Activated CD8-positive, alpha-beta T cell treated with anti-CD3 and anti-CD28 coated beads for 36 hours (primary cell): ENCODE measurements at places on chromosomes 1 and 21. TPM values are rescaled to one million over a fixed set of nuclear protein-coding genes. Genes with fewer than 3 reads are reported as not detected.
A peak's percentile ranks its signal among the peaks of the same experiment; 100 is the strongest.

DNA sequence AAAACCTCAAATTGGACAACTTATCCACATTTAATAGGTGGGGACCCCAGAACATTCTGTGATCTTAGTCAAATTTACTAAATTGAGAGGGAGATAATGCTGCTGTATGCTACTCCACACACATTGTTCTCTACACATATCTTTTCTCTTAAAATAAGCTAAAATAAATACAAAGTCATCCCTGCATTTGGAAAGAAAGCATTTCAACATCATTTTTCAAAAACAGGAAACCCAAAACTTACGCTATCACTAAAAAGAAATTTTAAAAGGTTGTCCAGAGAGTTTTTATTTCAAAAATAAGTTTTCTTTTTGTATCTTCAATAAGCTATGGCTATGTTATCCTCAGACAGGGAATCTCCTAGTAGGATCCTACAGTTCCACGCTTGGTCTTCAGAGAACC is 19.5 kb upstream of the OR6N2 start:
- no peaks in the 10 kb centered on the region for H3K4me1 ChIP-seq
- no peak overlapping the region for H3K27ac ChIP-seq
- H3K27me3 ChIP-seq, result peaks cover 18% of the 10 kb centered on the region
- no peak for DNase-seq
- H3K4me3 ChIP-seq, result no peak overlapping the region

- no peak for DNase-seq
- no peak overlapping the region for H3K4me3 ChIP-seq
- peaks cover 54% of the 10 kb centered on the region for H3K4me1 ChIP-seq
- peaks cover 38% of the 10 kb centered on the region for H3K36me3 ChIP-seq
- no peak overlapping the region for H3K27ac ChIP-seq
Measured at GRCh38 chr1:12340544-12340930, 110.7 kb downstream of the VPS13D start.

GRCh38 chr1:74012583-74012982 is 185.4 kb downstream of the LRRIQ3 start:
- peaks cover 2% of the 10 kb centered on the region for H3K27me3 ChIP-seq
- H3K4me3 ChIP-seq, result no peak overlapping the region
- H3K36me3 ChIP-seq, result no peaks in the 10 kb centered on the region
- H3K4me1 ChIP-seq, result peaks cover 5% of the 10 kb centered on the region
- no peak for DNase-seq
- no peak overlapping the region for H3K27ac ChIP-seq

GRCh38 chr1:117284399-117285215 is 73.9 kb upstream of the VTCN1 start:
- no peaks in the 10 kb centered on the region for H3K4me1 ChIP-seq
- H3K27me3 ChIP-seq, result no peaks in the 10 kb centered on the region
- H3K27ac ChIP-seq, result no peak overlapping the region
- no peak overlapping the region for H3K4me3 ChIP-seq
- no peaks in the 10 kb centered on the region for H3K36me3 ChIP-seq

DNA sequence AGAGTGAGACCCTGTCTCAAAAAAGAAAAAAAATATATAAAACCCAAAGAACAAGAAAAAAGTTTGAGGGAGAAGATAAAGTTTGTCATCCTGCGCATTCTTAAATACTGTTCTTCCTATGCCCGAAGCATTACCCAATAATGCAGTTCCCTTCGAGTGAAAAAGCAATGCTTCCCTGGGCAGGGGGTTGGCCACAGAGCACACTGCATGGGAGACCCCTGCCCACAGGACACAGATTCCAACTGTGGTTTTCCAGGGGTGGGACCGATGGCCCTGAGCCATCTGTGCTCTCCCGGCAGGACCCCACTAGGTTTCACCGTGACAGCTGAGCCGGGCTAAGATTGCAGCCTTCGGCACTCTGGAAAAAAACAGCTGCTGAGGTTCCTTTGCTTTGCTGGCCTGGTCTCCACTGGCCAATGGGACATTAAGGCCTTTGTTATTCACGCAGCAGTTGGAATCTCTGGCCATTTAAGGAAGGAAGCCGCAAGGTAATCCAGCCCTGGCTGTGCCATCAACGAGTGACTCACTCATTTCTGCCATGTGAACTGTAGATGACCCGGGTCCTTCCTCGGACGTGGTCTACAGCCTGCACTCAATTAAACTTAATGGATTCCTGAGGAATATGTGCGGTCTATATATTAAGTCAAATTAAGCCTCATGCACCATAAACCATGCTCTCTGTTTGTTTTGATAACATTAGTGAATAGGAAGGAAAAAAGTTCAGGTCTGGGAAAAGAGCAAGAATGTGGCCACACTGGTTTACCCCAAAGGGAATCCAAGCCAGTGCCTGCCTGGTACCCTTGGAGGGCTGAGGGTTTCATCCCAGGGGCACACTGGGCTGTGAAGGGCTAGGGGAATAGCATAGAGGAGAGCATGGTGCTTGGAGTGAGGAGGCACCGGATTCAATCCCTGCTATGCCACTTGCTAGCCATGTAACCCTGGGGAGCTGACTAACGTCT is 163.2 kb downstream of the ZBTB18 start:
- H3K36me3 ChIP-seq, result no peaks in the 10 kb centered on the region
- no peaks in the 10 kb centered on the region for H3K27me3 ChIP-seq
- no peak for DNase-seq
- no peak overlapping the region for H3K27ac ChIP-seq
- no peak overlapping the region for H3K4me3 ChIP-seq

GRCh38 chr1:119011706-119012105 is 23.6 kb upstream of the TBX15 start:
- H3K27ac ChIP-seq, result no peak overlapping the region
- no peak for DNase-seq
- peaks cover 19% of the 10 kb centered on the region for H3K36me3 ChIP-seq
- peaks cover 44% of the 10 kb centered on the region for H3K27me3 ChIP-seq
- H3K4me1 ChIP-seq, result peaks cover 8% of the 10 kb centered on the region
- H3K4me3 ChIP-seq, result no peak overlapping the region

DNA sequence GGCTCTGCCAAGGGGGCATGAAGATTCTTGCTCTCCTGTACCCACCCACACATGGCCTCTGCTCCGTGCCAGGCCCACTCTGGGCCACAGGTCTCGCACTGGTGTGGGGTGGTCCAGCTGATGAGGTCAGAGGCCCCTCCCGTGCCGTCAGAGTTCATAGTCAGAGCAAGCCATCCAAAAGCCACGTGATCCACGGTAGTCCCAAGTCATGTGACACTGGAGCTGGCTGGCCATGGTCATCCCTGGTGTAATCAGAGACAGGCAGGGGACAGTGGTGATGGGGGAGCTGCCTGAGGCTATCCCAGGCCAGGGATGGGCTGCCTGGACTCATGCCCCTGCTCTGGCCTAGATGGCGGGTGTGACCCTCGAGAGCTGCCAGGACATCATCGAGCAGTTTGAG is 10.5 kb downstream of the PLCH2 start:
- H3K4me3 ChIP-seq, result no peak overlapping the region
- no peak overlapping the region for H3K27ac ChIP-seq
- no peaks in the 10 kb centered on the region for H3K4me1 ChIP-seq
- H3K27me3 ChIP-seq, result no peaks in the 10 kb centered on the region
- no peaks in the 10 kb centered on the region for H3K36me3 ChIP-seq

DNA sequence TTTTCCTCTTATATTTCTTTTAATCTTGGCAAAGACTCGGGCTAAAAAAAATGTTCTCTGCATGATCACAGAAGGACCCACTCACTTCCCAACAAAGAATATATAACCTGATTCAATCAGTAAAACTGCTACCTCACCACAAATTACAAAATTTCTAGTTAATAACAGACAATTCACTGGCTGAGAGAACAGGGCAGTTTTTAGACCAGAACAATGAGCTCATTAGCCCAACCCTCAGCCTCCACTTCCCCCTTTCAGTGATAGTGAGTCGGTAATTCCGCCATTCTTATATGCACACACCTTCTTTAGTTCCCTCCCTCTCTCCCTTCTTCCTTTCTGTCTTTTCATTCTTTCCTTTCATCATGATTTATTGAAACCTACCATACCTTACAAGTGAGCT is 8.9 kb downstream of the SIPA1L2 start:
- H3K4me1 ChIP-seq, result peaks cover 4% of the 10 kb centered on the region
- peaks cover 2% of the 10 kb centered on the region for H3K27me3 ChIP-seq
- DNase-seq, result no peak
- no peak overlapping the region for H3K27ac ChIP-seq
- no peaks in the 10 kb centered on the region for H3K36me3 ChIP-seq

- H3K27ac ChIP-seq, result peak overlapping the region; percentile 98
- peak overlapping the region; percentile 89 for H3K4me3 ChIP-seq
- no peak for DNase-seq
- peaks cover 32% of the 10 kb centered on the region for H3K4me1 ChIP-seq
- no peaks in the 10 kb centered on the region for H3K27me3 ChIP-seq
Measured at GRCh38 chr1:183636783-183637182, 1.2 kb upstream of the ARPC5 start.

- H3K4me3 ChIP-seq, result no peak overlapping the region
- H3K36me3 ChIP-seq, result no peaks in the 10 kb centered on the region
Measured at GRCh38 chr1:221979444-221980032, 237.6 kb upstream of the DUSP10 start.

- peaks cover 26% of the 10 kb centered on the region for H3K36me3 ChIP-seq
- peak overlapping the region; percentile 92 for H3K27ac ChIP-seq
- peak; percentile 95 for DNase-seq
- H3K27me3 ChIP-seq, result no peaks in the 10 kb centered on the region
- H3K4me3 ChIP-seq, result peak overlapping the region; percentile 77
- peaks cover 89% of the 10 kb centered on the region for H3K4me1 ChIP-seq
Measured at GRCh38 chr1:207825719-207826556, 74.1 kb downstream of the CD46 start.

DNA sequence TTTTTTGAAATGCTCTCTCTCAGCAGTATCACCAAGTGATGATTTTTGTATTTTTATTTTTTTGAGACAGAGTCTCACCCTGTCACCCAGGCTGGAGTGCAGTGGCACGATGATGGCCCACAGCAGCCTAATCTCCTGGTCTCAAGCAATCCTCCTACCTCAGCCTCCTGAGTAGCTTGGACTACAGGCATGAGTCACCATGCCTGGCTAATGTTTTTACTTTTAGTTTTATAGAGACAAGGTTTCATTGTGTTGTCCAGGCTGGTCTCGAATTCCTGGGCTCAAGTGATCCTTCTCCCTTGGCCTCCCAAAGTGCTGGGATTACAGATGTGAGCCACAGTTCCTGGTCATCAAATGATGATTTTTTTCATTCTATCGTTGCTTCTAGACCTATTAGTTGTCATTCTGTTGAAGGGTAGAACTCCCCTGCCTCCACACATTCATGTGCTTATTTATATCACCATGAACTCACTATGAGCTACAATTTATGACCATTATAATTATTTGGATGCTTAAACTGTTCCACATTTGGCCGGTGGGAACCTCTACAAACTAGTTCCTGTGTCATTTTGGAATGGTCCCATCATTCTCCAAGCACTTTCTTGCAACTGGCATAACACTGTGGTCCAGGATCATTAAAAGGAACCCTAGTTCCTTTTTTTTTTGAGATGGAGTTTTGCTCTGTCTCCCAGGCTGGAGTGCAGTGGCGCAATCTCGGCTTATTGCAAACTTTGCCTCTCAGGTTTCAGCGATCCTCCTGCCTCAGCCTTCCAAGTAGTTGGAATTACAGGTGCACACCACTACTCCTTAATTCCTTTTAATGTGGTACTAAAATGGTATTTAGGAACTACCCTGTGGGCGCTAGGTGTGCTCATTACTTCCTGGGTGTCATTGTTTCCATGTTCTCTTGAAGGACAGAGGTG is 20.2 kb upstream of the TOR3A start:
- no peak for DNase-seq
- no peak overlapping the region for H3K27ac ChIP-seq

DNA sequence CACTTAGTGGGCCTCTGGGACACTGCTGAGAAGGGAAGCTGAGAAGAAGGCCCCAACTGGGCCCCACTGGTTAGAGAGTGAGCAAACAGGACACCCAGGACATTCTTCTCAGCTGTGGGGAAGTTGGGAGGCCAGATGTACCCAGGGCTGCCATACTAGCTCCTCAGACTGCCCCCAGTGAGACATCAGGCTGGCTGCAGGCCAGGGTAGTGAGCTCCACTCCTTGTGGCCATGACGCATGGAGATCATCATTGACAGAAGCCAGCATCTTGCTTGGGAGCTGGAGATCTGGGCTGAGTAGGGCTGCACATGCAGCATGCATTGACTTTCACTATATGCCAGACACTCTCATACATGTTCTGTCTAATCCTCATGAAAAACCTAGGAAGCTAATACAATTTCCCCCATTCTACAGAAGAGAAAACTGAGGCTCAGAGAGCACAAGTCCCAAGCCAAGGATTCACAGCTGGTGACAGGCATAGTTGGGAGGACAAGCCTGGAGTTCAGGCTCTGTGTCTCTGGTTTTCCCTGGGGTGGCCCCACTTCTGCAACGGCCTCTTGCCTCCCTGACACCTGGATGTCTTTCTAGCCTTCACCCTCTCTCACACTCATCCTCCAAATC is 24.1 kb upstream of the MYCL start:
- H3K4me3 ChIP-seq, result no peak overlapping the region
- no peaks in the 10 kb centered on the region for H3K4me1 ChIP-seq
- H3K27ac ChIP-seq, result no peak overlapping the region
- H3K36me3 ChIP-seq, result no peaks in the 10 kb centered on the region

DNA sequence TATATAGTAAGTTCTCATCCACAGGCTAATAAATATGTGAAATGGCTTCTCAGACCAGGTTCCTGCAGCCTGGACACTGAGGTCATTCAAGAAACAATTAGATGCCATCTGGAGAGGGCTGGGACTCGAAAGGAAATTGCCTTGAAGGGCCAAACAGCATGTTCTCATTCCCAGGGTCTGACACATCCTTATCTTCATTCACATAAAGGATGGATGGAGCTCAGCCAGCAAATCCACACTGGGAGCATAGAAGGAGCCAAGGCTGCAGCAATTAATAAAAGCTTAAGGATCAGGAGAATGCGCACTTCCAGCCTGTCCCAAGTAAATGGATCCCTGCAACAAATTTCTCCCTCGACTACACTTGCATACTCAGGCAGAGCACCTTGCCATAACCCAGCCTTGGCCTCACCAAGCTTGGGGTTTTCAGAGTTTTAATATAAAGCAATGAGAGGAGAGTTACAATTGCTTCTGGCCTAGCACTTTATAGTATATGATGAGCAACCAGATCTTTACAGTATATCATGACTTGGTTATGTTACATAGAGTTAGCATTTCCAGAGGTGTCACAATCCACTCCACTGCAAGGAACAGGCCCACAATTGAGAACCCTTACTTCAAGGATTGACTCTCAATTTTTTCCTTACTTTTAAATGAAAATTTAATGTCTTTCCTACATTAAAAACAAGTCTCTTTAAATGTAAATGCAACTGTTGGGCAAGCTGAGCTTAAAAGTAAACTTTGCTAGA is 55.9 kb downstream of the BCAR3 start:
- DNase-seq, result no peak
- no peaks in the 10 kb centered on the region for H3K4me1 ChIP-seq
- no peaks in the 10 kb centered on the region for H3K36me3 ChIP-seq
- no peaks in the 10 kb centered on the region for H3K27me3 ChIP-seq

KLF17 gene
- total RNA-seq, result not detected

PRDM16 gene
- 0.29 TPM for total RNA-seq

HTR1D gene
- total RNA-seq, result not detected

TENT5C gene
- 13.6 TPM for total RNA-seq

AMY1C gene
- not detected for total RNA-seq
